ENCODE measurements at places on chromosomes 13 and 19.

- DNase-seq = no peak
Measured at GRCh38 chr19:33403221-33403972, 29.9 kb downstream of the CEBPG start.

DNA sequence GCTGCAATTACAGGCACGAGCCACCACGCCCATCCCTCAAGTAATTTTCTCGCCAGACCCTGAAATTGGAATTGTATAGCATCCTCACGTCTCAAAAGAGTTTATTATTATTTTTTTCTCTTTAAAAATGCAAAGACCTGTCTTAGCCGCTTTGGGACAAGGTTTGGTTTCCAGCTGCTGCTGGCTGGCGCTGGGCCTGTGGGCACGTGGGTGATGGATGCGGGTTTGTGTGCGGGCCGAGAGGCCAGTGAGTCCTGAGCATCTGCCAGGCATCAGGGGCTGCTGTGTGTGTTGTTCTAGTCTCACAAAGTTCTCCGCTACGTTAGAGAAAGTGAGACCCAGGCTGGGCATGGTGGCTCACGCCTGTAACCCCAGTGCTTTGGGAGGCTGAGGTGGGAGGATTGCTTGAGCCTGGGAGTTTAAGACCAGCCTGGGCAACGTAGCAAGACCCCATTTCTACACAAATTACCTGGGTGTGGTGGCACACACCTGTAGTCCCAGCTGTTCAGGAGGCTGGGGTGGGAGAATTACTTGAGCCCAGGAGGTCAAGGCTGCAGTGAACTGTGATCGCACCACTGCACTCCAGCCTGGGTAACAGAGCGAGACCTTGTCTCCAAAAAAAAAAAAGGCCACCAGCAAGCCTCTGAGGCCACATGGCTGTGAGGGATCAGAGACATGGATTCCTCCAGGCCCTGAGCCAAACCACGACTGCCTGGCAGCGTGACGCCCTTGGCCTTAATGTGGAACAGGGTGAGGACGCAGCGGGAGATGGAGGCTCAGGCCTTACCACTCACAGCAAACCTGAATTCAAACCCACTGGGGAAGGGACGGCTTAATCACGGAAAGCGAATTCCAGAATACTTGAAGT, 4.7 kb upstream of the TMPRSS9 start:
- DNase-seq = no peak

DNA sequence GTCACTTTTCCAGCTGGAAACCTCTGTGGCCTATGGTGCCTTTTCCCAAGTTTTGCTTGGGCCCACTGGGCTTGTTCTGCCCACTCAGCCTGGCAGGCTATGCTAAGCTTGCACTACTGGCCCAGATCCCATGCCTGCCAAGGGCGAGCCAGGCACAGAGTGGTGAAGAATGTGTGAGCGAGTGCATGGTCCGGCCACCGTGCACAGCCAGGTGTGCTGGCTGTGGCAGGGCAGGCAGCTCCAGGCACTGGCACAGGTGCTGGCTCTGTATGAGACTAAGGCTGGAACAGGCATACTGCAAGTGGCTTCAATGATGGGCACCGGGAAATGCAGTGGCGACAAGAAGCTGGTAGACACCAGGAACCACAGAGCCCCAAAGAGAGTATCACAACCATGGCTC, 50.1 kb upstream of the MAB21L1 start:
- DNase-seq = no peak

GRCh38 chr19:35395382-35396199, 24.7 kb downstream of the GPR42 start:
- no peak for DNase-seq
